ENCODE measurements at places on chromosomes 1 and 21.

GRCh38 chr1:91827087-91827458 is 58.9 kb downstream of the TGFBR3 start:
- no peak for DNase-seq

GRCh38 chr1:205974712-205975111 is 28.5 kb downstream of the RAB7B start:
- no peak for DNase-seq

- no peak for DNase-seq
Observed at GRCh38 chr1:205230982-205231381, 3.2 kb downstream of the TMCC2 start.

DNA sequence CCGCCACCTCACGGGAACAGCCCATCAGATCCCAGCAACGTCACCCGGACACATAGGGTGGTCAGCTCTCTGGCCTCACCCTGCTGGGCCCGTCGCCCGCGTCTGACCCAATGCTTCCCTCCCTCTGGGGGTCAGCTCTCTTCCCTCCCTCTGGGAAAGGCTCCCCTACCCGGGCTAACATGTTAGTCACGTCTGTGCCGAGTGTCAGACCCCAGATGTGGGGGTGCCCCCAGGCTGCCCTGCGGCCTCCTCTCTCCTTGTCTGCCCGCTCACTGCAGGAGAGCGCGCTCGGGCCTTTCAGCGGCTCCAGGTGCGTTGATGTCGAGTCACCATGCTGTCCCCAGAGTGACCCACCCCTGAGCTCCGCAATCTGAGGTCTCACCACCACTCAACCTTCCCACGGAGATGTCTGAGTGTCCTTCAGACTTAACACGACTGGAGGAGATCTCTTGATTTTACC is 34.3 kb downstream of the SLC37A1 start:
- no peak for DNase-seq

DNA sequence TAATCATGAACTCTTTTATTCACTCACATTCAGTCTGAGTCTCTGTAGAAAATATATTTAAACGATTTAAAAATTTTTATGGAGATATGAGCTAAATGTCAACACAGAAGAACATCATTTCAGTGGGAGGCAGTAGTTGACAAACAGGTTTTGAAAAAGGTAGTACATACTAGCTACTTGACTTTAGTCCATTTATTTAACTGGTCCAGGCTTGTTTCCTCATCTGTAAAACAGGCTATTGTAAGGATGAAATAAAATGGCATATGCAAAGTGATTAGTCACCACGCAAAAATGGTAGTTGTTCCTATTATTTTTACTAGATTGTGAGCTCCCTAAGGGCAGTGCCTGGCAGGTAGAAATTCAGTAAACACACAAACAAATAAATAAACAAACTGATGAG is 75.2 kb downstream of the NTPCR start:
- no peak for DNase-seq

GRCh38 chr1:36106269-36106668 is 17.6 kb downstream of the ADPRS start:
- DNase-seq: no peak

GRCh38 chr1:42658877-42659337 is 684 bp downstream of the PPIH start:
- no peak for DNase-seq

DNA sequence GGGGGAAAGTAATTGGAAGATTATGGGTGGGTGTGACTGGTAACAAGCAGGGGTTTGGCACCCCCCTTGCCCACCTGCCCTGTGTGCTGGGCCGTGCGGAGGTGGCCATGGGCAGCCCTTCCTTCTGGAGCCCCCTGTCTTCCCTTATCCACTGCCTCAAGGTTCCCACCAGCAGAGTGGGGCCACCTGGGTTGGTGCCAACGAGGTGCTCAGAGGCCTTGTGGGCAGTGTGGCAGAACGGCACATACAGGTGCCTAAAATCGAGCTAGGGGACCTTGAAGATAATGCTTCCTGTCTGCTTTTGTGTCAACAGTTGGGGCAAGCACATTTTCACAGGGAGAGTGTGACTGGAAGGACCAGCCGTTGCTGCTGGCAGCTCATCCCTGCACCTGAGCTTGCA is 161.8 kb downstream of the PCBP3 start:
- no peak for DNase-seq

- no peak for DNase-seq
Observed at GRCh38 chr1:200337831-200338230, 72.0 kb downstream of the ZNF281 start.

- no peak for DNase-seq
Observed at GRCh38 chr1:17027403-17027802, 15.7 kb upstream of the ATP13A2 start.

DNA sequence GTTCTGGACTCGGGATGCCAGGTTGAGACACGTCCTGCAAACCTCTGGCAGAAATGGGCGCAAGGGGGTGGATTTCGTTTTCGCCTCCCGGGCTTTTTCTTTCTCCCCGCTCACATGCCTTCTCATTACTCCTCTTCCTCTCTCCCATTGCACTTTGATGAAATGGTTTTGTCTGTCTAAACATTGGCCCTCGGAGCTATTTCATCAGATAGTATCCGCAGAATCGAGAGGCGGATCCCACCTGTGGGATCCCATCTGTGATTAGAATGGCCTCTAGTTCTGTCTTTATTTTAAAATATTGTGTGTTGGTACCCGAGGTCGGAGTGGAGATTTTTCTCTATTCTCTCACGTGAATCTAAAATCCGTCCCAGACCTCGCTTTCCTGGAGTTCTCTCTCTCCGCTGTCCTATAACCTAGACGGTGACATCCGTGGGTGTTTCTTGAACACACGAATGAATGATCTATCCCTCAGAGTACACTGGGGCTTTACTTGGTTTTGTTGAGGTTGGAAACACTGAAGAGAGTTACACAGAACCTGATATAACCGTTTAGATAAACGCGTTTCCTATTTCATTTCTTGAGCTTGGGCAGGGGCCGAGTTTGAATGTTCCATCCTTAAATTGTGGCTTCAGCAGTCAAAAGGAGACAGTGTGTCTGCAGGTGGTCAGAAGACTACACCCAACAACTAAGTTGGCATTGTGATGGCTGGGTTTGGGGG is 2.0 kb downstream of the EDARADD start:
- peak; percentile 18 for DNase-seq

- peak; percentile 71 for DNase-seq
Observed at GRCh38 chr1:181044449-181044966, 10.7 kb downstream of the MR1 start.
